ENCODE measurements at places on chromosomes 4 and X.
A peak's percentile ranks its signal among the peaks of the same experiment; 100 is the strongest.

DNA sequence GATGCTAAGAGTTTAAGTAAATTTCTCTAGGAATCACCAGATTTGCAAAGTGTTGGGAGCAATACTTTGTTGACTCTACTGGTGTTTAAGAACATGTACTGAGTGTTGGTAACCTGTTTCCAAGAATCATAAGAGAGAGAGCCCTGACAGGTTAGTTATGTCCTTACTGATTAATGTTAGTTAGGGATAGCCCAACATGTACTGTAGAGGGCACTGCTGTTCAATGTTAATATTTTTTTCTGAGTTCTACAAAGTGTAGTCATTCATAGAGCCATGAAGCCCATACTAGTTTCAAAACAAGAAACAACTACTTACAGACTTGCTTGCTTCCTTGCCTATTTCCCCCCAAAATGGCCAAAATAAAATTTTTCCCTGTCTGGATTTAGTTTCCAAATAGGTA lies 11.9 kb downstream of the TMPRSS11D start:
- no peak for DNase-seq

- DNase-seq = no peak
These were observed 119.0 kb downstream of the RTL3 start for GRCh38 chrX:78540171-78540570.

GRCh38 chr4:98613453-98614075 lies 44.8 kb downstream of the TSPAN5 start:
- no peak for DNase-seq

- peak; percentile 29 for DNase-seq
These were observed 200.4 kb downstream of the PTTG2 start for GRCh38 chr4:38160487-38161207.
